NCI-H2107 (cell line): ENCODE measurements at places on chromosomes 4 and X.

DNA sequence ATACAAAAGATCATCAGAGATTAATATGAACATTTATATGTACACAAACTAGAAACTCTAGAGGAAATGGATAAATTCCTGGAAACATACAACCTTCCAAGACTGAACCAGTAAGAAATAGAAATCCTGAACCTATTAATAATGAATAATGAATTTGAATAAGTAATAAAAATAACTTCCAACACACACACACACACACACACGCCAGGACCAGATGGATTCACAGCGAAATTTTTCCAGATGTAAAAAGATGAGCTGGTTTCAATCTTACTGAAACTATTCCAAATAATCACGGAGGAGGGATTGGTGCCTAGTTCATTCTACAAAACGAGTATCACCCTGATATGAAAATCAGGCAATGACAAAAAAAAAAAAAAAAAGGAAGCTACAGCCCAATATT, 1095.0 kb downstream of the FAT4 start:
- DNase-seq, result no peak

DNA sequence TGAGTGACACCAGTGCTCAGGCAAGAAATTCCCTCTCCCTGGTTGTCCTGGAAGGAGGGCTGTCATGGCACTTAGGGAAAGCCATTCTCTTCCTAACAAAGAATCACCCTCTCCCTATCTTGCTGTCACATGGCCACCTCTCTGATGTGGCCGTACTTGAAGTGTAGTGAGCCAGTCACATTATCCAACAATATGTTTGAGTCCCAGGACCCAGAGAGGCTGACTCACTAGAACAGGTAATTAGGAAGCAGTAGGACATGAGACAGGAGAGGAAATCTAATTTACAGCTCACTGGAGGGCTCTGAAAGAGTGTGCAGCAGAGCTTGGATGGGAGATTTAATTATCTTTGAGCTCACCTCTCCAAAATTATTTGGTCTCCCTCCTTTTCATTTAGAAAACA, 299.1 kb downstream of the ARHGAP24 start:
- DNase-seq, result no peak

GRCh38 chr4:151485541-151486131, 76.7 kb downstream of the FHIP1A start:
- no peak for DNase-seq

DNA sequence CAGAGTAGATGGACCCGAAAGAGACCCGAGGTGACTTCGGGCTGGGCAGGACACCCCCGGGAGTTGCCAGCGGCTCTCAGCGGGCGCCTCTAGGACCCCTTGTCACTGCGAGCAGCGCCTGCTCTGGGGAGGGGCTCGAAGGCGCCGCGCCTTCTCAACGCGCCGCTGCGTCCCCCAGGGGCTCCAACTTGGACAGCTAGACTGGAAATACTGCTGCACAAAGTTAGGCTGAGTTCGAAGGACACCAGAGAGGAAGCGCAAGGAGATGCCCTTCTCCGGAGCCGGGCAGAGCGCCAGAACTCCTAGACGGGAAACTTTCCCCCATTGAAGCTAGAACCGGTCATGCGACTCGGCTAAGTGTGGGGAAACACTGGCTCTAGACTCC, 493 bp upstream of the KCNIP4 start:
- DNase-seq, result no peak

GRCh38 chr4:139060591-139060990, 45.0 kb downstream of the NOCT start:
- DNase-seq, result no peak

DNA sequence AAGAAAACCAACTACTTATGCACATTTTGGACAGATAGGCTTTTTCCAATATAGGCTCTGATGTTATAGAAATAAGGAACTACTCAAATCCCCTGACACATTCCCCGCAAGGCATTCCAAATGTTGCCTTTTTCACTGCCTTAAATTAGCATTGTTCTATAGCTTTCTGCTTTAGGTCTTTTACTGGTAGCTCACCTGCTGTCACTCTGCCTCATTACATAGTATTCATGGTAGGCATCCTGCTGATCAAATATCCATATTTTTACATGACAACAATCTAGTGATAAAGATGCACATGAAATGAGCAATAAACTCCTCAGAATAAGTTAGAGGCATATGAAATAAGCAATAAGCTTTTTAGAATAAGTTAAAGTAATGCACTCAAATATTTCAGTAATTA, 542.7 kb downstream of the FAM133A start:
- DNase-seq, result no peak

- no peak for DNase-seq
Observed at GRCh38 chr4:55554453-55555030, 7.8 kb upstream of the CLOCK start.

DNA sequence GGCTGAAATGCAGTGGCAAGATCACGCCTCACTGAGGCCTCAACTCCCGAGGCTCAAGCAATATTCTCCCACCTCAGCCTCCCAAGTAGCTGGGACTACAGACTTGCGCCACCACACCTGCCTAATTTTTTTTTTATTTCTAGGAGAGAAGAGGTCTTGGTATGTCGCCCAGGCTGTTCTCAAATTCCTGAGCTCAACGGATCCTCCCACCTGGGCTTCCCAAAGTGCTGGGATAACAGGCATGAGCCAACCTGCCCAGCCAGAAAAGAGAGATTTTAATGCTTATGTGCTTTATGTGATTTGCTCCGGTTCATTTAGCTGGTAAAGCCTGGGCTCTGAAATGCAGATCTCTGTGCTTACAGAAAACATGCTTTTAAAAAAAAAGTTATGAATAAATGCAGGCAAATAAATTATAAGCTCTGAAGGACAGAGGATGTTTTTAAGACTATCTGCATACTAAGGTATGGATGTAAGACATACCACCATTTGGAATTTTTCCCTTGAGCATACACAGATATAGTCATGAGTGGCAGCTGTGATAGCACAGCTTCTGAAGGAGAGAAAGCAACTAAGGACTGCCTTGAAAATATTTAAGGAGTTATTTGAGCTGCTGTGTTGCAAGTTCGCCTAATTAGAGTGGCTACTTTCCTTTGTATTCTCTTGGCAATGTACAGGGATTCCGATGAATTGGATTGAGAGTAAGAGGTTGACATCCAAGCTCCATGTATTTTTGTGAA, 13.8 kb downstream of the GUCY1B1 start:
- no peak for DNase-seq

GRCh38 chrX:50436797-50437196, 33.8 kb downstream of the DGKK start:
- DNase-seq, result no peak
